Endothelial cell of umbilical vein (primary cell): ENCODE measurements at places on chromosomes 1 and 21. TPM values are rescaled to one million over a fixed set of nuclear protein-coding genes. Genes with fewer than 3 reads are reported as not detected.
A peak's percentile ranks its signal among the peaks of the same experiment; 100 is the strongest.

DNA sequence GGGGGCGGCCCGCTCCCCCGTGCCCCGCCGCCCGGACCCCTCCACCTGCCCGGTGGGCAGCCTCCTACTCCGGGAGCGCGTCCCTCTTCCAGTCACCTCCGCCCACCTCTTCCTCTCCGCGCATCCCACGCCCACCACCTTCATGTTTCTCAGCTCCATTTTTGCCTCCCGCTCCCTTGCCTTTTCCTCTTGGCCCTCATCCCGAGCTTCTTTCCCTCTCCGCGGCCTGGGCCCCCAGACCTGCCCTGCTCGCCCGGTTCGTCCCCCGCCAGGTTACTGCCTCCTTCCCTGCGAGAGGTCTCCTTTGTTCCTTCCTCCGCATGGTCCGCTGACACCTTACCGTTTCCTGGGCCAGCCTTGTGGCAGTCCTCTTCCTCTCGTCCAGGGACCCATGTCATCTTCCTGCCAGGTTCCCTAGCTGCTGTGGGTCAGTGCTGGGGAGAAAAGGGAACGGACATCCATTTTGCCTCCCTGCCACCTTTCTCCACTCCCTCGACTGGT, 563 bp downstream of the QSOX1 start:
- DNase-seq: peak; percentile 24

DNA sequence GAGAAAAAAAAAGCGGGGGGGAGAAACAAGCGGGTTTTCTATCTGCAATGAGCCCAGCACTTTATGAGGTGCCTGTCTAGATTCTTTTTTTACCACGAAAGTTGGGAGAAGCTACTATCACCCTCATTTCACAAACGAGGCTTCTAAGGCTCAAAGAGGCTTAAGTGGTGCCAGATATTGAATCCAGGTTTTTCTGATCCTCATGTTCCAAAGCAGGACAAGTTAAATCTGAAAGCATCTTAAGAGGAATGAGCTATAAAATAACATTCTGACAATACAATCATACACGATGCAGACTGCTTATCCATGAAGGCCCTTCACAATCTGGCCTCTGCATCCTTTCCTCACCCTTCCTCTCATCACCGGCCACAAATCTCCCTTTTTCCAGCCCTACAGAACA, 549.1 kb downstream of the SMYD3 start:
- no peak for DNase-seq

Gene GNG12
- total RNA-seq: 145 and 152 TPM in 2 replicates

- no peak for DNase-seq
These were observed 34.7 kb downstream of the WASF2 start for GRCh38 chr1:27455139-27455811.

Gene NBPF4
- not detected in 2 replicates for total RNA-seq

DNA sequence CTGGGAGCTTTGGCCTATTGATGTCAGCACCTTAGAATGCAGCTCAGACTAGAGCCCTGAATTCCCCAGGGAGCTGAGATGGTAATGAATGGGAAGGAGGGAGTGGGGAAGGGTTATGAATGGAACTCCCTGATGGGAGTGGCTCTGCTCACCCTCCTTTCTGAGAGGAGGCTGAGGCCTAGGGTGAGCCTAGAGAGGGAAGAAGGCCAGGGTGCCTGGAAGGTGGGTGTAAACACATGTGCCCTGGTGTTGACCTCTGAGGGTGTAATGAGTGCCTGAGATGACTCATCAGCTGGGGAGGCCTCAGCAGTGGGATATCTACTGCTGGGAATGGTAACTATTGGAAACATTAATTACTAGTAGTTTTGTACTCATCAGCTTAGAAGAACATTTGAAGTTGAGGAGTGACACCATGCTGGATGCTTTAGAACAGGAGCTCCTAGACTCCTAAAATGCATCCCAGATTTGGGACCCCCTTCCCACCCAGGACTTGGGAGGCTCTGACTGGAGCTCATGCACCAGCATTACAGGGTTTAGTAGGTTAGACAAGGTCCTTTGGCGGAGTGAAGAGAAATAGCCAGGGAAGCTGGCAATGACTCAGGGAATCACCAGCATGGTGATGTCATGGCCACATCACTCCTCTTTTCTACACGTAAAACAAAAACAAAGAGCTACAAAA, 16.0 kb upstream of the PIGV start:
- DNase-seq: peak; percentile 75

- DNase-seq: peak; percentile 59
These were observed 67.6 kb downstream of the MAP3K21 start for GRCh38 chr1:233394860-233395717.
